Stimulated activated CD4-positive, alpha-beta T cell treated with anti-CD3 and anti-CD28 coated beads, Interleukin-1b, Interleukin-23, amount 100 ng/mL, for 1 hour (primary cell): ENCODE measurements at places on chromosomes 6 and 20.

GRCh38 chr6:128078276-128078675 is 177.4 kb upstream of the THEMIS start:
- no peak for DNase-seq

- no peak for DNase-seq
Observed at GRCh38 chr6:99471638-99472037, 43.6 kb downstream of the USP45 start.

DNA sequence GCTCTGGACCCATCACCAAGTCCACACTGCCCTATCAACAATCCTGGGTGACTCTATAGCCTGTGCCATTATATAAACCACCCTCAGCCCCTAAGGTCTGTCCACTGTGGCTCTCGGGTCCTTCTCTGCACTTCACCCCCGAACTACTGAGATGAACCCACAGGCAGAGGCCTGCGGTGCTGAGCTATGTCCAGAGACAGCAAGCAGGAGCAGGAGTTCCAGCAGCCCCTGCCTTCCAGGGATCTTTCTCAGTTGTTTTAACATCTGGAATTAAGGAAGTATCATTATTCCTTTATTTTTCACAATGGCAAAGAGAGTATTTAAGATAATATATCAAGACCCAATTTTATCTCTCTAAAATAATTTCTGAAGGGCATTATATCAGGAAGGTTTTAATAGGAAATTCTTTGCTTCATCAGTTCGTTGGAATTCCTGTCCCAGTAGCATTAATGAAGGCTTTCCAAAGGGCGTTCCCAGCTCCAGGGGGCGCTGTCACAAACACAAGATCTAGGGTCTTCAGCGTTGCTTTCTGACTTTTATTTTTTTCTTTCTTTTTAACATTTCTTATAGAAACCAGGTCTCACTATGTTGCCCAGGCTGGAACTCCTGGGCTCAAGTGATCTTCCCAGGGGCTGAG is 27.3 kb downstream of the RRBP1 start:
- no peak for DNase-seq

DNA sequence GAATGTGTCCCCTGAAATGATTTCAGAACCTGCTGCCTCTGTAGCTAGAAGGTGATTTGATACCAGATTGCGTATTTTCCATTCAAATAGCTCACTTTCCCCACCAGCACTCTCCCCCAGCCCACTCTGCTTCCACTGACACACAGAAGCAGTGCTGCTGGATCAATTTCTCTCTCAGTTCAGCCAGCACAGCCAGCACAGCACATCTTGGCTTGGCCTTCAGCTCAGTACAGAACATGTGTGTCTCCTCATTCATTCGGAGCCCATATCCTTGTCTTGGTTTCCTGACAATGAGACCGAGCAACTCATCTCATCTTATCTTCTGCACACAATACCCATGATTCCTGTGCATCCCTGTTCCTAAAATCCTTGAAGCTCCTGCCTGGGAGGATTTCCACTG is 33.8 kb upstream of the CD83 start:
- DNase-seq, result no peak

- no peak for DNase-seq
Observed at GRCh38 chr6:146878168-146878951, 279.6 kb downstream of the ADGB start.
